ENCODE measurements at places on chromosomes 12 and 14. TPM values are rescaled to one million over a fixed set of nuclear protein-coding genes. Genes with fewer than 3 reads are reported as not detected.

Gene SPATS2
- total RNA-seq = 10.5 TPM

Gene LALBA
- total RNA-seq = not detected

Gene KLRC4
- total RNA-seq = not detected

GRCh38 chr12:128969480-128970055 is 116.3 kb downstream of the GLT1D1 start:
- peak; percentile 20 for DNase-seq

DNA sequence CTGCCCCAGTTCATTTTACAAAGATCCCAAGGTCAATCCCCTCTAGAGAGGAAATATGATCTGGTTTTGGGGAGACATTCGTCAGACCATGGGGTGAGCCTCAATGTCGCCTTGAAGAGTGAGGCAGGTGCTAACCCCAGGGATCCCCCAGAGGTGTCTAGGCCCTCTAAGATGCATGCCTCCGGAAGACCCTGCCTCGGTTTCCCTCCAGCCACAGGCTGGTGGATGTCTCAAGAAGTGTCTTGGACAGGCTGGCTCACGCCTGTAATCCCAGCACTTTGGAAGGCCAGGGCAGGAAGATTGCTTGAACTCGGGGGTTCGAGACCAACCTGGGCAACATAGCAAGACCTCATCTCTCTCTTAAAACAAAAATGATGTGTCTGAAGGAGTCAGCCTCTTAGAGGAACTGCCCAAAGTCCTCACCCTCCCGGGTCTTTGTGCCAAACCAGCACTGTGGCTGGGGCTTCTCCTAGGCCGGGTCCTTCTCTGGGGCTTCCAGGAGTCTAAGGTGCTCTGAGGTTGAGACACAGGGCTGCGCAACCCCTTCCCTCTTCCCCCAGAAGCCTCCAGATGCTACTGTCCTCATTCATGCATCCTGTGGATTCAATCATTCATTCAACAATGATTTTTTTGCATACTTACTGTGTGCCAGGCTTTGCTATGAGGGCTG is 24.7 kb upstream of the BEGAIN start:
- peak; percentile 2 for DNase-seq

DNA sequence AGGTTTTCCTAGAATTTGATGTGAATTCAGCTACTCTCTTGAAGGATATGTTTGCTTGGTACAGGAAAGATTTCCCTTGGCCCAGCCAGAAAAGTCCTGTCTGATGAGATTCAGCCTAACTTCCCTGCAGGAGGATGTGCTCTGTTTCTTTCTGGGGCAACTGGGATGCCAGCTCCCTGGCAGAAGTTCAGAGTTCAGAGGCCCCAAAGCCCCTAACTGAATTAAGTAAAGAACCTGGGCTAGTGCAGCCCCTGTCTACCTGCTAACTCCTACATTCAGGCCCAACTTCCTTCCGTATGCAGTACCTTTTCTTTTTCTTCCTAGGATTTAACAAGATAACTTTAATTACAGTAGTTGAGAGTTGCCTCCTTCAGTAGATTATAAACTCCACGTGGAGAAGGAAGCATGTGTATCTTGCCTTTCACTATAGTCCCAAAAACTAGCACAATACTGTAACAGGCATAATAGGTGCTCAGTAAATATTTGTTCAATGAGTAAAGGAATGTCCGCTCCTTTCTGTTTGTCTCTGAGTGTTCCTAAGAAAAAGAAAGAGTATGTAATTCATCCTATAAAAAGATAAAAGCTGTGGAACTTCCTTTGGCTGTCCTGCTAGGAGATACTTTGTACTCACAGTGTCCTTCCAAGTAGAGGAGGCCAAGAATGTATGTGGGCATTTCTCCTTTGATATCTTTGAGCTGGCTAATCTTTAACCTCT is 141.0 kb downstream of the SLC8A3 start:
- DNase-seq = no peak

GRCh38 chr12:94706250-94706661 is 55.9 kb upstream of the TMCC3 start:
- DNase-seq = no peak

- DNase-seq = no peak
These were observed 24.3 kb downstream of the MAPK1IP1L start for GRCh38 chr14:55075628-55076175.

DNA sequence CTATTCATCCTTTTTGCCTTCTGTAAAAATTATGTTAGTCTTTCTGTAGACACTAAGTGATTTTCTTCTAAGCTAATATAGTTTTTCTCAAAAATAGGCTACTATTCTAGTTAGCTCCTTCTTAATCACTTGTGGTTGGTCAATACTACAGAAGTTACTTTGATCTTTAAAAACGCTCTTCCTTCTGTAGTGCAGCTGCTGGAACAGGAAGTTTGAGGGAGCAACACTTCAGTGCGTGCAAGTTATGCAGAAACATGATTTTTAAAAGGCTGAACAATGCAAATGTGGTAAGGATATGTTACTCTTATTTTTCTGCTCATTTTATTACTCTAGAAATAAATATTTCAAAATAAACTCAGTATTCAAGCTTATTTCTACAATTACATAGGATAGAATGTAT is 11.1 kb upstream of the RERGL start:
- no peak for DNase-seq

GRCh38 chr12:94982456-94982855 is 21.0 kb downstream of the NDUFA12 start:
- DNase-seq = no peak

- DNase-seq = peak; percentile 28
These were observed 661.7 kb downstream of the VRK1 start for GRCh38 chr14:97458661-97459579.

DNA sequence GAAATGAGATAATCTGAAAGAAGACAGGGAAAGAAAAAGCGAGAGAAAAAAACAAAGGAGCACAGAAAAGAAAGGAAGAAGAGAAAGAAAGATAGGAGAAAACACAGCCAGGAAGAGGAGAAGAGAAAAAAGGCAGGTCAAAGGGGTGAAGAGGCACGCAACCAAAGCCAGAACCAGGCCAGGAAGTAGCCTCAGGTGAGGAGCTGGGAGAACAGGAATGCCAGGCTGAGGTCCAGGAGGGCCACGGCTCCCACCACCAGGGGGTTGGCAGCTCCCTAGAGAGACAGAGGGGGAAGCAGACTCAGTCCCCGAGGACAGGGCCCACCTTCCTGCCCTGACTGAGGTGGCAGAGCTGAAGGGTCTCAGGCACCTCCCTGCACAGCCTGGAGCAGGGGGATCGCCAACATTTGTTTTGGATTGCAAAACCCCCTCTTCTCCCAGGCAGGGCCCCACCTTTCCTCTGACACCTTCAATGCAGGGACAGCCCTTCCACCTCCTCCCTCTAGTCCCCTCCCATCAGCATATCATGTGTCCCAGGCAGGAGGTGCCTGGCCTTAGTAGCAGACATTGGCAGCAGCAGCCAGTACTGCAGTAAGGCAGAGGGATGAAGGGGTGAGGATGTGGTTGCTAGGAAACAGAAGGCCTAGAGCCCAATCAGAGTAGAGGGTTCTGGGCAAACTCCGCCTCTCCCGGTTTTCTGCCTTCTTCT is 2.0 kb upstream of the AP1G2 start:
- DNase-seq = no peak

DNA sequence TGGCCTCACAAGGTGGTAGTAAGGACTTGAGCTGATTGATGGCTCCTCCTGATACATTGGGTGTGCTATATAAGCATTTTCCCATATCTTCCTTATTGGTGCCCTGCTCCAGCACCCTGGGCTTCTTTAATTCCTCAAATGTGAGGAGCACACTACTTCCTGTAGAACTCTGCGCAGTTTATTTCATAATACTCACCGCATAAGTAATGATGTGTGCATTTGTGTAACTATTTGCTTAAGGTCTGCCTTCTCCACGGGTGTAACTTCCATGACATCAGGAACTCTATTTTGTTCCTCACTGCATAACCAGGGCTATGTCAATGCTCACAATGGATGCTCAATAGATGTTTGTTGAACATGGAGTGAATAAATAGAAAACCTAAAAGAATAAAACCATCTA is 392.2 kb downstream of the SEC23A start:
- DNase-seq = no peak

DNA sequence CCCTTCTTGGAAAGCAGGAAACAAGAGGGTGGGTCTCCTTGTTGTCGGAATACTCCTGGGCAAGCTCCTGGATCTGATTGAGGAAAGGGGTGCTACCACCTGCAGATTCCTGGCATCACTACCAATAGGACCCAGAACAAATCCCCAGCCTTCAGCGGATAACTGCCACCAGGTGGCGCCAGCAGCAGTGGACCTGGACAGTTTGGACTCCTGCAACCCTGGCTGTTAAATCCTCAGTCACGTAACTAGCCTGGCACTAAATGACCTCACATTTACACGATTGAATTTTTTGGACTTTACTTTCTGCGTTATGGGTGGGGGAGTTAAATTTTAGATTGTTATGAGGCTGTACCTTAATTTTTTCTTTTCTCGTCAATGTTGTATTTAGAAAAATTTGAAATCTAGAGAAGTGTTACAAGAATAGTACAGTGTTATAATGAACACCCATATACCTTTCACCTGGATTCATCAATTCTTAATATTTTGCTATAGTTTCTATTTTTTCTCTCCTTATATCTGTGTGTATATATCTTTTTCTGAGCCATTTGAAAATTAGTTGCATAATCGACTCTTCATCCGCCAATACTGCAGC is 95.6 kb downstream of the GAS2L3 start:
- peak; percentile 80 for DNase-seq

DNA sequence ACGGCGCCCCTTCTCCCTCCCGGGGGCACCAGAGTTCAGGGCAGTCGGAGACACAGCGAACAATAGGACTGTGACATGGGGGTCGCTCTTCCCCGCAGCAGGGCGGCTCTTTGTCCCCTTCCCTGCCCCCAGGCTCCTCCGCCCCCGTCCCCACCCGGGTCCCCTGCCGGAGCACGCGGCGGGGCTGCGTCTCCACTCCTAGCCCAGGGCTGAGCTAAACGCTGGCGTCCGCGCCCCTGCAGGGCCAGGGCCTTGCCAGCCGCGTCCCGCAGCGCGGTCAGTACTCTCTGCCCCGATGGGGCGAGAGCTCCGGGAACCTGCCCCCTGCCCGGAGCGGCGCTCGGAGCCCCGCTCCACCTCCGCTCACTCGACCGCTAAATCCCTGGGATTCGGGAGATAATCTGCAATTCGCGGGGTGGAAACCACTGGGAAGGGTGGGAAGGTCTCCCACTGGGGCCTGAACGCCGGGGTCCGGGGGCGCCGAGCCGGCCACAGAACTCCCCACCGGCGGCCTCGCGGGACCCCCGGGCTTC is 825 bp upstream of the CCDC85C start:
- DNase-seq = peak; percentile 33

GRCh38 chr12:123145211-123145610 is 5.7 kb downstream of the PITPNM2 start:
- no peak for DNase-seq

DNA sequence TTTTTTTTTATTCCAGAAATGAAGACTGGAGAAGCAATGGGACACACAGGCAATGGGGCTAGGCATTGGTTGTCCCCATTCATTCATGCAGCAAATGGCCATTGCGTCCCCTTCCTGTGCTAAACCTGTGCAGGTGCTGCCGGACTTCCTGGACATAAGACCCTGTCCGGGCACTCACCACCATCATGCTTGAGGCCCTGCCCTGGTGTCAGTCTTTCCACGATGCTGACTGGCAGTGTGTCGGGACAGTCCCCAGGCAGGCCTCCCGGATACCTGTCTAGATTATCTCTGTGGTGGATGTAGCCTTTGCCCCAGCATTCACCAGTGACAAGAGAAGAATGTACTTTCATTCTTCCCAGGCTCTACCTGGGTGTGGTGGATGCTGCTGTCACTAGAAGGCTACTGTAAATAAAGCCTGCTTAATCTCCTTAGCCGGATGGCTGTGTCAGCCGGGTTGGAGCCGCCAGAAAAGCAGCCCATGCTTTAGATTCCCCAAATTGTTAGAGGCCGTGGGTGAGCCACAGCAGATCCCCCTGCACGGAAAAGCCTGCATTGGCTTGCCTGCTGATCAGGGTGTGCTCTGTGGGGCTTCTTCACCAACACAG is 94.5 kb upstream of the PARP11 start:
- DNase-seq = no peak

Data from transverse colon (tissue), 4 donors.